ENCODE measurements at places on chromosomes 16 and 17.

GRCh38 chr17:45341533-45342158, 24.8 kb upstream of the MAP3K14 start:
- DNase-seq = no peak

DNA sequence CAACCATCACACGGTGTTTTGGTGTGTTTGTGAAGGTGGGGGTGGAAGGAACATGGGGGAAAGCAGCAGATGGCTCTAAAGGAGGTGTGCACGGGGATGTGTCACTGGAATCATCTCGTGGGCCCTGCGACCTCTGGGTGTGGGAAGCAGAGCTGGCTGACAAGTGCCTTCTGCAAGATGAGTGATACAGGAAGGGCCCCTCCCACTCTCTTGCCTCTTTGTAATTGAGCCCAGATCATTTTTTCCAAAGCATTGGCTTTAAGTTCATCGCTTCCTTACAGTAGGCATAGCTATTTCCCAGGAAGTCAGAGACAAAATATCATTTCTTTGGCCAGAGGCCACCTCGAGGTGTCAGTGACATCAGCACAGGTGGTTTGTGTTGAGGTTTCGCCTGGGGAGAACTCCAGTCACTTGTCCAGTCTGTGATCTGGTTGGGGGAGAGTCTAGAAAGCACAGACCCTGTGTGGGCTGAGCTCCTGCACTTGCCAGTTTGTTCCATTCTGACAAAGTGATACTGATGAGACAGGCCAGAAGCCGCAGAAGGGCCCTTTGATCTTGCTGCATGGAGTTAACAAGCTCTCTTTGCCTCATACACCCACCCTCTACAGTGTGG, 20.6 kb upstream of the SNTB2 start:
- DNase-seq = no peak

- no peak for DNase-seq
These were observed 232.3 kb upstream of the NLRP1 start for GRCh38 chr17:5816491-5817070.

DNA sequence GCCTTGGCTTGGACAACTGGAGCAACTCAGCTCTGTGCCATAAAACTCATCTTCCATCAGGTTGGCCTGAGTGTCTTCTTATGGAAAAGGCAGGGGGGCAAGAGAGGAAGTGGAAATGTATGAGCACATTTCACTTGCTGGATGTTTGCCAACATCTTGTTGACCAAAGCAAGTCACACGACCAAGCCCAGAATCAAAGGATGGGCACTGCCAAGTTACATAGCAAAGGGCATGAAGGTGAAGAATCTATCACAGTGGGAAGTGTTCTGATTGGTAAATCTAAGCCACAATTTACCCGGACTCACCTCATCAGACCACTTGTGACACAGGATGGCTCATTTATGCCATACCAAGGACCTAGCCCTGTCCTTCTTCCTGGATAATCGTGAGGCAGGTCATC, 310.5 kb upstream of the IRX5 start:
- DNase-seq = no peak

GRCh38 chr16:78794581-78795250, 695.3 kb downstream of the WWOX start:
- no peak for DNase-seq

DNA sequence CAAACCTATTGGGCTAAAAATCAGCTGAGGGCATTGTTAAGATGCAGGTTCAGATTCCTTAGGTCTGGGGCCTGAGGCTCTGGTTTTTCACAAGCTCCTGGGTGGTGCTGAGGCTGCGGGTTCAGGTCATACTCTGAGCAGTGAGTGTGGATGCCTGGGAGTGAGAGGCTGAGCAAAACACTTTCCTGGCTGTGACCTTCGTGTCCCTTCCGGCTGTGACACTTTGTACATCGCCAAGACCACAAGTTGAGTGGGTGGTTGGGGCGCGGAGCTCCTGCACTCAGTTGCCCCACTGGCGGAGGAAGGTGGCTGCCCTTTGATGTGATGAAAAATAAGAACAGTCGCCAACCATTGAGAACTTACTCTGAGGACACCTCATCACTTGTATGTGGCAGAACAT, 24.8 kb downstream of the CCR7 start:
- DNase-seq = peak; percentile 21

- DNase-seq = no peak
These were observed 454.0 kb downstream of the WWOX start for GRCh38 chr16:78553268-78554039.

DNA sequence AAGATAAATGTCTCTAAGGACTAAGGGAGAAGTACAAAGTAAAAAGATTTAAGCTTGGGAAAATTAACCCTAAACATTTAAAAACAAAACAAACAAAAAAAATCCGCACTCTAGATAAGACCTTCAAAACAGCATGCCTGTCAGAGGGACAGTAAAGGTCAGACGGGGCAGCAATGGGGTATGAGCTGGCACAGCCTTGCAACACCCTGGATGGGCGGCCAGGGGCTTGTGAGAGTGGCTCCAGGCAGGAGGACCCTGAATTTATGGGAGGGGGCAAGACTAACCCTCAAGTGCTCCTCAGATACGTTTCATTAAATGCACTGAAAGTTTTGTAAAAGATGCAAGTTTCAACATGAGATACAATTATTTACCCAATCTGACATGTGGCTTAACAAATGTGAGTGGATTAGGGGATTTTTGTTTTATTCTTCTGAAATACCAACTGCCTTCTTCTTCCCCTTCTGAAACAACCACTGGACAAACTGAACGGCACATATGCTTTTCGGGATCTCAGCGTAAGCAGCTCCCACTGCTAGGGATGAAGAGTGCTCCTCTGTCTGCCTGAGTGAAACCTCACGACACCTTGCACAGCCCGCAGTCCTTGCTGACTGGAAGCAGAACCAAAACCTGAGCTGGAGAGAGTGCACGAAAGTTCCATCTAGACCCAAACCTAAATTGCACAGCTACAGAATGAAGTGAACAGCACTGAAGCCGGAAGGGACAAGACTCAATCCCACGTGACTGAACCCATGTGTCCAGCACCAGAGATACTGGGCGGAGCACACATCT, 128.4 kb downstream of the ANKRD11 start:
- no peak for DNase-seq

DNA sequence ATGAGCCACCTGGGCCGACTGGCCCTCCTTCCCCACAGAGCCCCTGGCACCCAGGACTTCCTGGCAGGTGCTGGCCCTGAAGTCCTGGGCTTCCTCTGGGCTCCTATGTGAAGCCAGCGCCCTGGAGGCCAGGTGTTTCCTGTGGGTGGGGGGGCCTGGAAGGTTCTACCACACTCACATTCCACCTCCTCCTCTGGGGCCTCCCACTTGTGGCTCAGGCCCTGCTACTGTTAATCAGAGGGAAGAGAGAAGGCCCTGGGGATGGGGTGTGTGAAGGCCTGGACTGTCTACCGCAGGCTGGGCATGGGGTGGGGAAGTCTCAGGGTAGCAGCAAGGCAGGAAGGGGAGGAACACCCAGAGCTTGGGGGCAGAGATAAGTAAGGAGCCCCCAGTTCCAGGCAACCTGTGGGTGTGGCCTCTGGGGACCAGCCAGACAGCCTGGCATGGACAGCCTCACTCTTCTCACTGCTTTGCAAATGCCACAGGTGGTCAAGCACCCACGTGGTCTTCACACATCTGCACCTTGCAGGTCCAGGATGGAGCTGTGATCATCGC, 111.9 kb upstream of the TNRC6C start:
- DNase-seq = no peak

Measured in effector CD8-positive, alpha-beta T cell (primary cell).